HuH-7 (cell line): ENCODE measurements at places on chromosomes 2 and 18.

DNA sequence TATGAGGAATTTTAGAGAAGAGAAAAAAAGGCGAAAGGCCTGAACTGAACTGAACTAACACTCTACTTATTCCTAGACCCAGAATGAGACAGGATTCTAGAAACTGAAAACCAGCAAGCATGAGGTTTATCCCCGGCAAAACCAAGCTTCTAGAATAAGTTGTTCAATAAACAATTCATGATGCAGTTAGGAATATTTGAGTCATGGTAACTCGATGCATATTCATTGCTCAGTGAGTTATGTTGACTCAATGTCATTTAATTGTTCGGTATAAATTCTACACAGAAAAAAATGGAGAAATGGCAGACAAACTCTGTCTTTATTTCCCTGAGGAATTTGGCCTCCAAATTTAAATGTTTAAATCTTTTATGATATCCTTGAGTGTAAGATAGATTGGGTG lies 321.5 kb downstream of the SATB2 start:
- DNase-seq = no peak

DNA sequence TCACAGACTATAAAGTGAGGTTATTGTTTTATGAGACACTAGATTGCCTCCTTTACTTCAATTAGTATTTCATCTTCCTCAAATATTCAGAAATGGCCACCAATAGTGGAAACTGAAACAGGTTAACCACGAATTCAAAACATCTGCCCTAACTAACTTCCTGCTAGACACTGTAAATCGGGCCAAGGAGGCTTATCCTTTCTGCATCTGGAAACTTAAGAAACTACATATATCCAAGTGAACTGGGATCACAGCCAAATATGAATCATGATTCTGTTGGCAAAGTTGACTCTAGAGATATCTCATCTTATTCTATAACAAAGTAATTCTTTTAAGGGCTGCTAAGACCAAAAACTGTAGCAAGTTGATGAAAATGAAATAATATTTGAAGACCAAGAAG lies 136.6 kb upstream of the ZC3H15 start:
- DNase-seq = no peak

DNA sequence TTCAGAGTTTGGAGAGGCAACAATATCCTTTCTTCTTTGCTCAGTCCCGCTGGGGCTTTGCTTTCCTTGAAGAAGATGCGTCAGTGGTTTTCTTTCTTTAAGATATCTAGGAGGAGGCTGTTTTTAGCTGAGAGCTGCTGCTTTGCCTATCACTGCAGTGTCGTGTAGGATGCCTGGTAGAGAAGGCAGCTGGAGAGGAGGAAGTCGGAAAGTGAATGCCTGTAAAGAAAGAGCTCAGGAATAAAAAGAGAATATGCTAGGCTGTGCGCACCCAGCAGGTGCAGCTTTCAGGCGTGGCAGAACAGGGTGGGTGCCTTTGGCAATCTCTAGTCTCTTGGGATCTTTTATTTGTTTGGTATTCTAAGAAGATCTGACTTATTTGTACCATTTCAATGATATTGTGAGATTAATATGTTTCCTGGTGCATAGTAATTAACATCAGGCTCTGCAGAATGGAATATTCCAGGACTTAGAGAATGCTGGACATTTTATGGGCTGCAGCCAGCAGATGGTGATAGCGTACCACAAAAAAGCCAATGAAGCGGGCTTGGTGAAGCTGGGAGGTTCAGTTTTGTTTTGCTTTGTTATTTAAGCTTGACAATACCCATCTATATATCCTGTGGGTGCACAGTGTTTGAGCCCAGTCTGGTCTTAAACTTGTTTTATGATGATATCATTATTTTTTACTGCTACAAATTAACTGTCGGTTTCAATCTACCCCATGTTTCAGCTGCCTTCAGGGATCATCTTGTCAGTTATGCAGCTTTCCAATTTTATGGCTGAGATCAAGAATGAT lies 34.9 kb downstream of the CAVIN2 start:
- DNase-seq = peak; percentile 30

DNA sequence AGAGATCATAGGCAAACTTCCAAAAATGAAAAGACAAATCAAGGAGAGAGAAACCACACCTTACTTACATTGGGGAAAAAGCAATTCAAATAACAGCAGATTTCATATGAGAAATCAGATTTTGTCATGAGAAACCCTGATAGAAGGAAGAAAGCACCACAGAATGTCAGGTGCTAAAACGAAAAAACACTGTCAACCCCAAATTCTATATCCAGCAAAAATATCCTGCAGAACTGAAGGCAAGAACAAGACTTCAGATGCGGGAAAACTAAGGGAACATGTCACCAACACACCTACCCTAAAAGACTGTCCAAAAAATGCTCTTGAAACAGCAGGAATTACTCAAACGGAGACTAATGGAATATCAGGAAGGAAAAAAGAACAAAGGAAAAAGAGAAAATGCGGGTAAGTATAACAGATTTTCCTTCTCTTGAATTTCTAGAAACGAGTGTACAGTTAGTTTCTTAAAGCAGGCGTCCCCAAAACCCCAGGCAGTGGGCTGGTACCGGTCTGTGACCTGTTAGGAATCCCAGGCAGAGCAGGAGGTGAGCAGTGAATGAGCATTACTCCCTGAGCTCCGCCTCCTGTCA lies 7.3 kb upstream of the ID2 start:
- DNase-seq = no peak

DNA sequence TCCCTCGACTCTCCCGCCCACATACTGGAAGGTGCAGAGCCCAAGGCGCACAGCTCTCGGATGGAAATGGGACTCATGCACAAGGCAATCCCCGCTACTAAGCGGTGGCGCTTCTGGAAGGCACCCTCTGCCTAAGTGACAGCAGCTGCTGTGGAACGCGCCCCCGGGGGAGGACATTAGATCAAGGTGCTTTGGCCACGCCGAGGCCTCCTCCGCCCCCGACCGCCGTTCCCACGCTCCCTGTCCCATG lies 202 bp downstream of the MCEE start:
- no peak for DNase-seq

- DNase-seq = no peak
Measured at GRCh38 chr2:53087874-53088461, 679.6 kb upstream of the CHAC2 start.

DNA sequence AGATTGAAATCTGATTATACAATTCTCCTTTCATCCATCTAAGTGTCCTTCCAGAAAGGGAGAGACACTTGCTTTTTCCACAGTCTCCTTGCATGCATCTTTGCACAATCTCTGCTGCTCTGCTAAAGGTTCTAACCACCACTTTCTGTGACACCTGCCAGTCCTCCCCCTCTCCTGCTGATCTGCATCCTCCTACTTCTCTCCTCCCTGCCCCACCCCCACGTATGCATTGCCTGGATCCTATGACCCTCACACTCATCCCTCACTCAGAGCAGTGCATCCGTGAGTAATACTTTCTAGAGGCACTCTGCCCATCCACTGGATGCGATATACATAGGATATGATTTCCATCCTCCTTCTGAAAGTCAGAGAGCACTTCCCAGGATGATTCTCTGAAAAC lies 27.7 kb upstream of the TRAPPC8 start:
- DNase-seq = no peak

- DNase-seq = no peak
Measured at GRCh38 chr2:192515937-192516336, 321.2 kb upstream of the TMEFF2 start.

DNA sequence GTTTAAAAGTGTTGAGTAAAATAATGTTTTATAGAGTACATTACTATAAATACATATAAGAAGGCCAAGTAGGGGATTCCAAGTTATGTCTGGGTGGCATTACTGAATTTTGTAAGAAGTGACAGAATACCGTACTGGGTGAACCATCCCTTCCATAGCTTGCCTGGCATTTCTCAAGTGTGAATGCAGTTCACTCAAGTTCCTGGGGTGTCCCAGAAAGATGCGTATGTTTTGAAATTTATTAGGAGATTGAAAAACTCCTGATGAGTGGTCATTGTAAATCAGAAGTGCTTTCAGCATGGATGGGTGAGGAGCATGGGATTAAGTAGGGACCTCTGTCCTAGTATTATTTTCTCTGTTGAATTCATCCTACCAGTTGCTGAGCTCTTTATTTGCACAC lies 103.2 kb downstream of the VAPA start:
- DNase-seq = no peak

- DNase-seq = no peak
Measured at GRCh38 chr2:161173541-161174194, 13.4 kb downstream of the TANK start.

- DNase-seq = no peak
Measured at GRCh38 chr2:54984476-54984875, 65.8 kb downstream of the RTN4 start.

GRCh38 chr2:232896720-232897597 lies 26.9 kb downstream of the SNORC start:
- DNase-seq = no peak

GRCh38 chr2:234795272-234795920 lies 156.4 kb upstream of the SH3BP4 start:
- DNase-seq = no peak

GRCh38 chr18:31835528-31836133 lies 75.0 kb upstream of the SLC25A52 start:
- DNase-seq = no peak

- peak; percentile 14 for DNase-seq
Measured at GRCh38 chr2:222572751-222573174, 83.1 kb downstream of the FARSB start.

DNA sequence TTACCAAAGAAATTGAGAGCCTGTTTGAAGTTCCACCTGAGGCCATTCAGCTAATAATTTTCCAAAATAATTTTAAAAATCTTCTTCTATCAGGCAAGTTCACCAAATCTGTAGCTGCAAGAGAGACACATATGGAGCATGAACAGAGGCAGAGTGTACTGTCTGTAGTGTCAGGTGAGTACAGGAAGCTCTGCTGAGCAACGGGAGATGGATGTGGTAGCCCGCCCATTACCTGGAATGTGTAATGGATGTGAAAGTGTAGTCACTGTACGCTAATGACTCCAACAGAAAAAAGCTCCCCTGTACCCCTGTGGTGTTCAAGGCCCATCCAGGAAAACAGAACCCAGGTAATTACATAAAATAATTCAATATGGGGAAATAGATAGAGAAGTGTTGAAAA lies 311.5 kb downstream of the LRRTM4 start:
- no peak for DNase-seq

DNA sequence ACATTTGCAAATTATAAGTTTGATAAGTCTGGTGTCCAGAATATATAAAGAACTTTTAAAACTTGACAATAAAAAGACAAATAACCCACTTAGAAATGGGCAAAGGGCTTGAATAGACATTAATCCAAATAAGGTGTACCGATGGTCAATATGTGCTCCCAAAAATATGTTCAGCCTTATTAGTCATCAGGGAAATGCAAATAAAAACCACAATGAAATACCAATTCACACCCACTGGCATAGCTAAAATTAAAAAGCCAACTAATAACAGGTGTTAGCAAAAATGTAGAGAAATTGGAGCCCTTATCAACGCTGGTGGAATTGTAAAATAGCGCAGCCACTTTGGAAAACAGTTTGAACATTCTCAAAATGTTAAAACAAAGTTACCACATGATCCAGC lies 79.0 kb upstream of the SCG2 start:
- no peak for DNase-seq
